ENCODE measurements at places on chromosomes 12 and 14. TPM values are rescaled to one million over a fixed set of nuclear protein-coding genes. Genes with fewer than 3 reads are reported as not detected.

DNA sequence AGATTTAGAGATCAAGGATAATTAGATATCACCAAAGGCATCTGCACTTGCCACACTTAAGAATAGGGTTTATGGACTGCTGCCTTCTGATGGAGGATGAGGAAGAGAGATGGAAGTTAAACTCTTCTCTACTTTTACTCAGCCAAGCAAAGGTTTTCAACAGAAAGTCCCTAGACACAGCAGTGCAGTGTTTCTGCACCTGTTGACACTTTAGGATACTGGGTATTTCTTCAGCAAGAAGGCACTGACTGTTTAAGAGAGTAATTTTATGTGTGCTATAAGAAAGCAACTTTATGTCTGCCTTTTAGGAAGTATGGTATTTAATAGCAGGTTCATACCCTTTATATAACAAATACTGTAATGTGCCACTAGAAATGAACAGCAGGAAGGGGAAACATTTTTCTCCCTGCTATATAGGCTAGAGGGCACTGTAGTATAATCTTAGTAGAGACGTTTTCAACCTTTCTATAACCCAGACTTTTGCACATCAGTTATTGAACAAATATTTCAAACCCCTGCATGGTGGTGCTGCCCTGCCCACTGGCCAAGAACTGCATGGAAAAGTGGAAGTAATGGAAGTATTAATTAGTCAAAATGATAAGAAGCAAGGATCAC, 225.0 kb upstream of the GRIP1 start:
- H3K27me3 ChIP-seq, result no peaks in the 10 kb centered on the region
- H3K4me1 ChIP-seq, result peaks cover 17% of the 10 kb centered on the region
- H3K27ac ChIP-seq, result no peak overlapping the region

GRCh38 chr14:81235096-81235495, 14.3 kb upstream of the GTF2A1 start:
- no peaks in the 10 kb centered on the region for H3K36me3 ChIP-seq
- peaks cover 4% of the 10 kb centered on the region for H3K4me1 ChIP-seq
- H3K27me3 ChIP-seq, result no peaks in the 10 kb centered on the region
- no peak overlapping the region for H3K27ac ChIP-seq

- DNase-seq, result no peak
- H3K4me3 ChIP-seq, result no peak overlapping the region
- H3K4me1 ChIP-seq, result no peaks in the 10 kb centered on the region
- no peaks in the 10 kb centered on the region for H3K36me3 ChIP-seq
These were observed 144.0 kb downstream of the HELB start for GRCh38 chr12:66446276-66446675.

GRCh38 chr12:74892057-74892633, 317.5 kb downstream of the KCNC2 start:
- no peak for DNase-seq
- H3K27me3 ChIP-seq, result no peaks in the 10 kb centered on the region
- H3K4me1 ChIP-seq, result peaks cover 9% of the 10 kb centered on the region
- H3K27ac ChIP-seq, result peak overlapping the region; percentile 56
- no peak overlapping the region for H3K4me3 ChIP-seq

The GLIPR1L1 gene
- not detected for total RNA-seq

The ANKRD52 gene
- 33.4 TPM for total RNA-seq
